ENCODE measurements at places on chromosomes 11 and 22.
A peak's percentile ranks its signal among the peaks of the same experiment; 100 is the strongest.

DNA sequence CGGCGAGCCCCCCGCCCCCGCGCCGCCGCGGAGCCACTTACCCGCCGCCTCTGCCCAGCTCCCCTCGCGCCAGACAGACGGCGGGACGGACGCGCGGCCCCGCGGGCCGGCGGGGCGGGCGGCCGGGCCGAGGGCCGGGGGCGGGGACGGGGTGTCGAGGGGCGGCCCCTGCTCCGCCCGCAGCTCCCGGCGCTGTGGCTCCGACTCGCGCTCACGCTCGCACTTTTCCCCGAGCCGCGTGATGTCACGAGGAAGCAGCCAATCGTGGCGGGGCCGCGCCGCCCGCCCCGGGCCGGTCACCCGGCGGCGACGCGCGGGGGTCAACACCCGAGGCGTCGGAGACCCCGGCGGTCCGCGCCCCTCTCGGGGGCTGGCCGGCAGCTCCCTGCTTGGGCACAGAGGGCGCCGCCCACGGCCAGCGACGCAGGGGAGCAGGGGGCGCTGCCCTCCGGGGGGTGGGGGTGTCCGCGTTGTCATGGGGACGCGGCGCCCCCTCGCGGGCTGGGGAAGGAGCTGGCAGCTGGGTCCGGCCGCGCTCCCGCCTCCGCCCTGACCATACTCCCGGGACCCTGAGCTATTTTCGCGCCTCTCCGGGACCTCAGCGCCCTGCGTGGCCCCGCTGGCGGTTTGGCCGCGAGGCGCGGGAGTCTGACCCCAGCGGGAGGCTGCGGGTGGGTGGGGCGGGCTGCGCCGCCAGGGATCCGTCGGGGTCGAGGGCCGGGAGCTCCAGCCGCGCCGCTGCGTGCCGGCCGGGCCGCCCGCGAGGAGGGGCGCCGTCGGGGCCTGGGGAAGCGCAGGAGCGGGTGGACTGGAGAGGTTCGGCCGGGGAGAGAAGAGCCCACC lies at the start of gene CHRM4:
Gene CHRM4 (minus strand): TSS at position 199 of the 843 bp plus-strand sequence. CDS start 5,219 bp downstream, outside the sequence.
- no peak for DNase-seq

DNA sequence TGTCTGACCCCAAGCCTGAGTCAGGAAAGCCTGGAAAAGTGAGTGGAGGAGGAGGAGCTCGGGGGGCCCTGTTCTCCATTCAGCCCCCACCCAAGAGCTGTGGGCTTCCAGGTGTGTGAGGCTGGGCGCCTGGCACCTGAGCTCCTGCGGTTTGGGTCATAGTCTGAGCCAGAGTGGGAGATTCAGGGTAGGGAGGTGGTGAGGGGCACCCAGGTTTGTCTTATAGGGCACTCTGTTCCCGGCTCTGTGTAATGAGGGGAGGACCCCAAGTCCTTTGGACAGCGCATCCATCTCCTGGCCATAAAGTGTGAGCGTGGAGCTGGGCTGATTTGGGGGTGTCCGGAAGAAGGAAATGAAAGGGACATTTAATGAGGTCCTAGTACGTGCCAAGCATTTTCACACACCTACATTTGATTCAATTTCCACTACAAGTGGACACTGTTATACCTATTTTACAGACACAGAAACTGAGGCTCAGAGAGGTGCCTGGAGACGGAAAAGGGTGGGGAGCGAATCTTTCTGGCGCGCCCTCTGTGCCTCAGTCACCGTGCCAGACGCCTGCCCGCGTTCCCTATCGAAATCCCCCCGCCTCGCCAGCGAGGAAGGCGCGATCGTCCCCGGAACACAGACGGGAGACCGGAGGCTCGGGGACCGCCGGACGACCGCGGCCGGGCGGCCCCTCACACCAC lies 1.2 kb downstream of the NPTXR start:
- no peak for DNase-seq

DNA sequence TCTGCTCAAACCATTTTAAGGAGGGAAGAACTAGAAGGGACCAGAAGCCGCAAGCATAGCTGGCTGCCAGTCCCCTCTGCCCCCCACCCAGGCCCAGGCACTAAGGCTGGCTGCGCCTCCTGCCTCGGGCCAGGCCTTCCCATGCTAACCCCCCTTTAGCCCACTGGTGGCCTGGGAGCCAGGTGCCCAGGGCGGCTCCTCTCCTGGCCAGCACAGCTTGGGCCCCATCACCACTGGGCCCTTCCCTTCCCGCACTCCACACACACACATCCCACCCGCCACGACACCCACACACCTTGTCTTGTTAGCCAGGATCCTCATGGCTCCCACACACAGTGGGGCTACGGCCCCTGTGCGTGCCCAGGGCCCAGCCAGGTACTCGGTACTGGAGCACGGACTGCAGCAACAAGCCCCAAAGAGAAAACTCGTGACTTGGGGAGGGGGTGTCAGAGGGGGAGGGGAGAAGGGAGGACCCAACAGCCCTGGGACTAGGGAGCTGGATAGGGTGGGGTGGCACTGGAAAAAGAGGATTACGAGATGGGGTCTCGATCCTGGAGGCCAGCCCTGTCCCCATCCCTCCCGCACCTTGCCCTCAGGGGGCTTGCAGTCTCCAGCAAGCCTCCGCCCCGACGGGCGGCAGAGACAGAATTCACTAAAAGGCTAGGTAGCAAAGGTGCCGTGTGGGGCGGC lies 16.0 kb downstream of the BCL9L start:
- DNase-seq, result no peak

- DNase-seq, result no peak
These were observed 112.1 kb upstream of the FGF3 start for GRCh38 chr11:69931060-69931910.

GRCh38 chr11:77052518-77052917 lies 14.3 kb upstream of the CAPN5 start:
- no peak for DNase-seq

- DNase-seq, result no peak
These were observed 14.4 kb downstream of the OAF start for GRCh38 chr11:120224972-120225909.

GRCh38 chr11:117300283-117300663 lies 9.1 kb downstream of the BACE1-AS start:
- no peak for DNase-seq

DNA sequence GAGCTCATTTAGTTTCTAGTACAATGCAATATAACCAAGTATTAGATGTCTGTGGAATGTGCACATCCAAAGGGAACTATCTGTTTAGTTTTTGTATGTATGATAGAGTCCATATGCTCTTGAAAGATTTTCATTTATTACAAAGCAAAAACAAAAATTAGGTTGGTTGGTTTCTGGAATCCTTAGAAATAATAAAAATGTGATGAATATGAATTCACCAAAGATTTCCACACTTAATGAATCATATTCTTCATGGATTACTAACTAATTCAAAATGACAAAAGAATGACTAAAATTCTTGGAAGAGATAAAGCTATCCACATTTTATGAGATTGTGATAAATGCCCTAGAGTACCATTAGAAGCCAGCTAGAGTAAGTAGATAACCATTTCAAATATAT lies 261.1 kb downstream of the SBF2 start:
- no peak for DNase-seq

- no peak for DNase-seq
These were observed 4.0 kb upstream of the HMOX1 start for GRCh38 chr22:35376728-35377472.

DNA sequence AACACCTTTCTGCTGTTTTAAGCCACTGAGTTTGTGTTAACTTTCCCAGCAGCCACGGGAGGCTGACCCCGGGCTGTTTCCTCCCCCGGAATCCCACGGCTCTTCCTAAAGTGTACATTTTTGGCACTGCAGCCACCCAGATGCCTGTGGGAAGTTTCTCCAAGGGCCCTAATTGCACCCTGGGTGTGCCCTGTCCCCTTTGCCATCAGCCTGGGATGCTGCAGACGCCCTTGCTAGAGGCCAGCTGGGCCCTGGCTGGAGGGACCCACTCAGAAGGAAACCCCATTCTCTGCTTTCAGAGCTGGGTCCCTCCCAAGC lies 883.3 kb downstream of the BRD1 start:
- DNase-seq, result no peak

GRCh38 chr11:95231127-95231880 lies at the start of gene SESN3:
Gene SESN3 (minus strand): TSS chr11:95231202. CDS start chr11:95230860, 342 bp downstream.
- DNase-seq, result peak; percentile 96

- DNase-seq, result no peak
These were observed 108.7 kb downstream of the MICAL3 start for GRCh38 chr22:17915676-17916075.

GRCh38 chr11:119306373-119306890 lies 10.5 kb downstream of the MCAM start:
- DNase-seq, result no peak

Measured in activated T-cell treated with anti-CD3 and anti-CD28 coated beads for 1 hour (primary cell).